Activated T-helper 1 cell treated with anti-CD3 and anti-CD28 coated beads, Interleukin-12 subunit alpha, Interleukin-12 subunit beta, Interleukin-2, Interleukin-4 antibody, amounts not matched to agents 30 ng/mL and 10 ng/mL and 1 ng/mL, durations not matched to agents 14 hours and 24 hours and 36 hours (primary cell): ENCODE measurements at places on chromosomes 5 and 9. TPM values are rescaled to one million over a fixed set of nuclear protein-coding genes. Genes with fewer than 3 reads are reported as not detected.

- H3K27me3 ChIP-seq: peaks cover 6% of the 10 kb centered on the region
- no peak overlapping the region for H3K4me3 ChIP-seq
- H3K36me3 ChIP-seq: no peaks in the 10 kb centered on the region
- no peak overlapping the region for H3K27ac ChIP-seq
- H3K4me1 ChIP-seq: no peaks in the 10 kb centered on the region
These were observed 19.6 kb upstream of the RNF20 start for GRCh38 chr9:101514071-101514470.

GRCh38 chr9:133876836-133877235 lies 115.3 kb downstream of the VAV2 start:
- no peak for DNase-seq
- H3K27ac ChIP-seq: no peak overlapping the region
- no peaks in the 10 kb centered on the region for H3K27me3 ChIP-seq
- no peaks in the 10 kb centered on the region for H3K36me3 ChIP-seq
- H3K4me3 ChIP-seq: no peak overlapping the region

DNA sequence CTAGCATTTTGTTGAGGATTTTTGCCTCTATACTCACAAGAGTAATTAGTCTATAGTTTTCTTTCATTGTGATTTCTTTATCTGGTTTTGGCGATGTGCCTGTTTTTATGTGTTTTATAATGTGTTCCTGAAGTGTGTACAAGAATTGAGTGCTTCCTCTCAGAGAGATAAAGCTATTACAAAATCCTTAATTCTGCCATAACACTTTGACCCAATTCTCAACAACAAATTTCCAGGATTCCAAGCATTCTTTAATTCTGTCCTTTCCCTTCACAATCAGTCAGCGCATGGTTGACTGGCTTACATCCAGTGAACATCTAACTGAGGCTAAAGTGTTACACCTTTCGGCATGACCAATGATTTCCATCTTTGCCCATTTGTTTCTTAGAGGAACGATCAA lies 282.9 kb upstream of the MVB12B start:
- no peaks in the 10 kb centered on the region for H3K36me3 ChIP-seq
- H3K27ac ChIP-seq: no peak overlapping the region
- H3K4me1 ChIP-seq: no peaks in the 10 kb centered on the region
- no peak overlapping the region for H3K4me3 ChIP-seq

DNA sequence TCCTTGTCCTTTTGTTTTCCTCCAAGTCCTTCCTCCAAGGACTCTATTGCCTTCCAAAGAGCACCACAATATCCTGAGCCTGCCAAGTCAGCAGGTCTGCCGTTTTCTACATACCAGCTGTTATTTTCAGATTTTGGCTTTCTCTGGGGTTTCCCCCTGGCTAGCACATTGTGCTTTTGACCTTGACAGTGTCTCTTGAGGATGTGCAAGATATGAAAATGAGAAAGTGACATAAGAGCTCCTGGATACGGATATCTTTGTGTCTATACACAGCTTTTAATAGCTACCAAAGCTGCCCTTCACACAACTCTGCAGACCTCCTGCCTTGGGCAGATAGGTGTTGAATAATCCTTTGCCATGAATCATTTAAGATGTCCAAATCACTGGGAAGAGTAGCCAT lies 67.0 kb downstream of the HAPLN1 start:
- no peak overlapping the region for H3K27ac ChIP-seq
- peaks cover 2% of the 10 kb centered on the region for H3K27me3 ChIP-seq
- DNase-seq: no peak
- no peaks in the 10 kb centered on the region for H3K4me1 ChIP-seq
- no peaks in the 10 kb centered on the region for H3K36me3 ChIP-seq
- no peak overlapping the region for H3K4me3 ChIP-seq

DNA sequence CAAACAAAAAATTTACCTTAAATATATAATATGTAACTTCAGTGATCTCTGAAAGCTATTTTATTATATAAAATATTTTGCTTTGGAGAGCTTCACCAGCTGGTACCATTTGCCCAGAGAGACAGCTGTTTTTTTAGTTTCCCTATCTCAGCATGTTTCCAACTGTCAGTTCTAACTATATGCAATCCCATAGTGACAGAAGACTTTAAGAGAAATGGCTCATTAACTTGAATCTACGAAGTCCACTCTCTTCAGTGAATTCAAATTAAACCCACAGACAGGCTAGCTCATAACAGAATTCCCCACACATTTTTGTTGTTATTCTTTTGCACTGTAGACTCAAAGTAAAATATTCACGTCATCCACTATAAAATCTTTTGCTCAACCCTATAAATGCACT lies 251.8 kb upstream of the POU5F2 start:
- no peak overlapping the region for H3K27ac ChIP-seq
- no peaks in the 10 kb centered on the region for H3K27me3 ChIP-seq

DNA sequence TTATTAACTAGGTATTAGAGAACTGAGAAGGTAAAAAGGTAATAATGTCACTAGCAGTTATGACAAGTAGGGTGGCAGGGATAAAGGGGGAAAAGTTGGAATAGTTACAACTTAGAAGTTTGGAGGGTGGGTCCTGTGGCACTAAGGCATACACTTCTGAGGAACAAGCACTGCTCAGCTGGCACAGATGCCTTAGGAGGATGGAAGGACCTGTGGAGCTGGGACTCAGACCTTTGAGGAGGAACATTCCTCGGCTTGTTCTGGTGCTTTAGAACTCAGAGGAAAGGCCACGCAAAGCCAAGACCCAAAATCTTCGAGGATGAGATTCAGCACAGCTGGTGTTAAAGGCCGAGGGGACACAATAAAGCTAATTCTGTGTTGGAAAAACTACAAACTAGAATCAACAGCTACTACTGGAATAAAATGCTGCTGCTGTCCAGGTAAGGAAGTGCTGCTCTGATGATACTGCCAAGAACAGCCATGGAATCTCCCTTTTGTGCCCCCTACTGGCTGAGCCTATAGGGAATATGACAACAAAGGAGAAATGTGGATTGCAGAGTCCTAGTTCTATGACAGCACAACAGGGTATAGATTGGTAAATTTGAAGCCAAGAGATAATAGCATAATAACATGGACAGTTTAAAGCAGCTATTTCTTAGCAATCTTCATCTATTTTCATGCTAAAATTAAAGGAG lies 126.7 kb downstream of the SLC25A46 start:
- DNase-seq: no peak
- no peaks in the 10 kb centered on the region for H3K27me3 ChIP-seq
- no peaks in the 10 kb centered on the region for H3K4me1 ChIP-seq
- H3K36me3 ChIP-seq: no peaks in the 10 kb centered on the region

DNA sequence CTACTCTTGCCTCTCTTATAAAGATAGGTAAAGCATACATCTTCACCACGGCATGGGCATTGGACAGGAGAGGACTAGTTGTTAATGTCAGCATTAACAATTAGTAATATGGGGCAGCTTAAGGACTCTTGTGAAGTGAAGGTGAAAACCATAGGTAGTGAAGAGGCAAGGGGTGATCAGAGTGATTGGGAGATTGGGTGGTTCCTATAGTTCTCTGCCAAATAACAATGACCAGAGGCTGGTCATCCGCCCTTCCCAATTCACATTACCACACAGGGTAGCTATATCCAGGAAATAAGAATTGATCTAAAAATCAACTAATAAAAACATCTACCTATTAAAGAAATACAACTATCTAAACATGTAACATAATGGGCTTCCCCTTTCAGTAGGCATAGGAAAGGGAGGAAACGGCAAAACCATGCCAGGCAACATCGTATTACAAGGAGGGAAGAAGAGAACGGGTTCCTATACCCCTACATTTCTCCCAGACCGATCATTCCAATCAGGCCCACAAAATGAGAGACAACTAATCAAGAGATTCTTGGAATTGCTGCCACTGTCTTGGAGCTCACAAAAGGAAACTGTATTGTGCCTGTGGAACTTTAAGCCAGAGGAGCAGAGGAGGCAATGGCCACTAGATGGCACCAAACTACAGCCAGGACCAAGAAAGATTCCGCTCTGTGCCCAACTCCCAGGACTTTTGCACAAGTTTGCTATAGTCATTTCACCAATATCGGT lies 121.6 kb downstream of the FBXL17 start:
- H3K27ac ChIP-seq: no peak overlapping the region
- no peaks in the 10 kb centered on the region for H3K4me1 ChIP-seq

- no peaks in the 10 kb centered on the region for H3K4me1 ChIP-seq
- H3K27me3 ChIP-seq: no peaks in the 10 kb centered on the region
- H3K36me3 ChIP-seq: no peaks in the 10 kb centered on the region
These were observed 761.7 kb upstream of the ARRDC3 start for GRCh38 chr5:92144824-92145223.

DNA sequence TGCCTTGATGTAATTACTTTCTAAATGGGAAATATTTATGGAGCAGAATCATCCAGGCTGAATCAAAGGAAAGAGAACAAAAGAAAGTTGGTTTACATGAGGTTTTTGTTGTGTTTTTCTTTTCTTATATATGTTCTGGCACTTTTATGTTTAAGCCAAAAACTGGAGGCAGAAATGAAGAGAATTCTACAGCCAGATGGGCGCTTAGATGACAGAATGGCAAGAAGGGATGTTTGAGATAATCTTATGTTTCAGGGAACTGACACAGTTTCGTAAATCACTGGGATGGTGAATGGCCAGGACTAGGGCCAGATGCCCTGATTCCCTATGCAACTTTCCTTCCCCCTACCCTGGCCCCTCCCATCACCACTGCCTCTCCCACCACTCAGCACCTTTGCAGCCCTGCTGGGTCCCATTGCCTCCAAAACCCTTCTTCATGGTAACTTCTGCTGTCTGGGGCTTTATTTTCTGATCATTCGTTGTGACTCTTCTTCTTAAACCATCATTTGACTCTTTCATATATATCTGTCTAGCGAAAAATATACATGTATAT lies 111.8 kb downstream of the EFNA5 start:
- DNase-seq: no peak
- no peaks in the 10 kb centered on the region for H3K36me3 ChIP-seq
- no peak overlapping the region for H3K4me3 ChIP-seq
- H3K27me3 ChIP-seq: peaks cover 9% of the 10 kb centered on the region
- no peaks in the 10 kb centered on the region for H3K4me1 ChIP-seq

- peaks cover 43% of the 10 kb centered on the region for H3K36me3 ChIP-seq
- DNase-seq: no peak
- no peak overlapping the region for H3K4me3 ChIP-seq
- no peak overlapping the region for H3K27ac ChIP-seq
- H3K27me3 ChIP-seq: no peaks in the 10 kb centered on the region
- peaks cover 13% of the 10 kb centered on the region for H3K4me1 ChIP-seq
These were observed 8.6 kb downstream of the GOLGA1 start for GRCh38 chr9:124932333-124932732.

DNA sequence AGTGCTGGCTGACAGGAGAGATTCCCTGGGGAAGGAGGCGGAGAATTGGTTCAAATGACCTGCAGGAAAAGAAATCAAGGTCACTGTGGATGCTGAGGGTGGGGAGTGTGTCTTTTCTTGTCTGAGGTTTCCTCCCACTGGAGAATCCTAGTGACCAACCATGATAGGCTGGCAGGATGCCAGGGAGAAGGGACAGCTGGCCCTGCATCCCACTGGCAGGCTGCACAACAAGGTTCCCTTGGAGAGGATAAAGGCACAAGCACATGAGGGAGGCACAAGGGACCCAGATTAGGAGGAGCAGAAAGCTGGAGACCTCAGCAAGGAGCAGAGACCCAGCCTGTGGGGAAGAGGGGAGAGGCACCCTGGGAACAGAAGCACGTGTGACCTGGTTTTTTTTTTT lies 11.4 kb upstream of the ZDHHC12 start:
- peaks cover 8% of the 10 kb centered on the region for H3K36me3 ChIP-seq
- no peak overlapping the region for H3K27ac ChIP-seq
- no peaks in the 10 kb centered on the region for H3K4me1 ChIP-seq
- H3K4me3 ChIP-seq: no peak overlapping the region

- peaks cover 16% of the 10 kb centered on the region for H3K27me3 ChIP-seq
- no peaks in the 10 kb centered on the region for H3K36me3 ChIP-seq
- peaks cover 14% of the 10 kb centered on the region for H3K4me1 ChIP-seq
- no peak overlapping the region for H3K4me3 ChIP-seq
- DNase-seq: no peak
These were observed 19.5 kb upstream of the B4GALT1 start for GRCh38 chr9:33186457-33187168.

GRCh38 chr5:35794684-35795375 lies 61.9 kb upstream of the IL7R start:
- H3K36me3 ChIP-seq: peaks cover 8% of the 10 kb centered on the region
- H3K4me3 ChIP-seq: peak overlapping the region; percentile 9
- H3K4me1 ChIP-seq: peaks cover 80% of the 10 kb centered on the region

GRCh38 chr5:88556406-88556805 lies 287.8 kb upstream of the TMEM161B start:
- DNase-seq: no peak
- H3K27me3 ChIP-seq: peaks cover 8% of the 10 kb centered on the region
- no peak overlapping the region for H3K27ac ChIP-seq
- no peaks in the 10 kb centered on the region for H3K36me3 ChIP-seq
- H3K4me1 ChIP-seq: no peaks in the 10 kb centered on the region

DNA sequence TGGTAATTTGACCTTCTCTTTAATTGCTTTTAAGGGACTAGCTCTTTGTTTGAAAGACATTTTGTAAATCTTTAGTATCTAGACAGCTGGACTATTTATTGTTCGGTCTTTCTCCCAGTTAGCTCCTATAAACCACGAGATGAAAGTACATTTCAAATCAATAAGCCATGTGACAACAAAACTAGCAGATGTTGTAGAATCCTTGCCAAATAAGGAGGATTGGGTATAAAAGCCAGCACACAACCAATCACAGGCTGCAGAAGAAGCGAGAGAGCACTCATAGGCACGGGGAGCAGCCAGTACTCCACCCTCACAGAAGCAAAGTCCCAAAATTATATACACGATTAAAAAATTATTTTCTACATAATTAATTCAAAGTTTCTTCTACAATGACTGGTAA lies 8.1 kb upstream of the OMD start:
- DNase-seq: no peak
- H3K4me3 ChIP-seq: no peak overlapping the region
- H3K27me3 ChIP-seq: no peaks in the 10 kb centered on the region
- no peak overlapping the region for H3K27ac ChIP-seq
- H3K36me3 ChIP-seq: no peaks in the 10 kb centered on the region

- no peak overlapping the region for H3K4me3 ChIP-seq
- no peak for DNase-seq
- no peak overlapping the region for H3K27ac ChIP-seq
- no peaks in the 10 kb centered on the region for H3K36me3 ChIP-seq
These were observed 100.5 kb upstream of the CCDC152 start for GRCh38 chr5:42655982-42656650.

GRCh38 chr5:151214614-151215545 lies 9.0 kb downstream of the CCDC69 start:
- H3K27ac ChIP-seq: peak overlapping the region; percentile 93
- peak overlapping the region; percentile 87 for H3K4me3 ChIP-seq
- H3K27me3 ChIP-seq: no peaks in the 10 kb centered on the region
- peak; percentile 31 for DNase-seq
- H3K36me3 ChIP-seq: peaks cover 42% of the 10 kb centered on the region
- H3K4me1 ChIP-seq: peaks cover 81% of the 10 kb centered on the region

Gene SNCAIP
- not detected in 2 replicates for total RNA-seq

Gene CSF1R
- 0.10 TPM in 1 of 2 replicates, not detected in the other for total RNA-seq

Gene CCDC152
- total RNA-seq: 4.3 and 4.9 TPM in 2 replicates

Gene EQTN
- total RNA-seq: not detected in 2 replicates

Gene AIF1L
- 0.34 and 0.51 TPM in 2 replicates for total RNA-seq

Gene FKTN
- total RNA-seq: 12.4 and 12.6 TPM in 2 replicates

Gene C5orf52
- total RNA-seq: 0.39 TPM in 1 of 2 replicates, not detected in the other

Gene TLX3
- not detected in 2 replicates for total RNA-seq
